ENCODE measurements at places on chromosomes 6 and 20. TPM values are rescaled to one million over a fixed set of nuclear protein-coding genes. Genes with fewer than 3 reads are reported as not detected.

The EEF1A2 gene
- total RNA-seq = 62.5 TPM

The TMEM14B gene
- 423 TPM for total RNA-seq

The ZBTB12 gene
- total RNA-seq = 0.67 TPM

The DDO gene
- 0.89 TPM for total RNA-seq

The STK35 gene
- total RNA-seq = 7.6 TPM

The EBF4 gene
- not detected for total RNA-seq

The LZTS3 gene
- total RNA-seq = not detected

DNA sequence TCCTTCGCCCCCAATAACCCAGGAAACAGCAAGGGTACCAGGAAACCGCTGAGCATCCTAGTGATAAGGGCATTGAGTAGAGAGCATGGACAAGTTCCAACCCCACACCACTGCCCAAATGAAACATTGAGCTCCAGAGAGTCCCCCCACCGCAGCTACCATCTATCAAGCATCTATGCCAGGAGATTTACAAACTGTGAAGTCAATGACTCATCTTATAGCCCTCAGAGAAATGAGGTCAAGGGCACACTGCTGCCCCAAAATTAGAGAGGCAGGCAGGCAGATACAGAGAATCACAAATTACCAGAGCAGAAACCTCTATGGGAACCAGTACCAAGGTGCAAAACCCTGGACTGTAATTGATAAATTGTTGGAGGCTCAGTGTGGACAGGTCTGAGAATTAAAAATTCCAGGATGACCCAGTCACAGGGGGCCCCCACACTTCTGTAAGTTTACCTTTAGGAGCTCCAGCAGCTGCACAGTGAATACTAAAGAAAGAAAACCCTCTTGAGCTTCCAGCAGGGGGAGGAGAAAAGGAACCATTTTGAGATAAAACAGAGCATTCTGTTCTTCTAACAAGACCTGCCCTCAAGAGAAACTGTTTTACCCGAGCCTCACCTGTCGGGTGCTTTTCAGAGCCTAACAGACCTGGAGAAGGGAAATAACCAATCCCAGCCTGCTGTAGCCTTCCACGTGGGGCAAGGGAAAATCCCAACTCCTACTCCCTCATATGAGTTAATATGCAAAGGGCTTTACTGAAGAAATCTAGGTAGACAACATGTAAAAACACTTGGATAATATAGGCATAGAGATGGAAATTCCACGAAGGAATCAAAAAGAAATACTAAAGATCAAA, 118.0 kb upstream of the ARID1B start:
- DNase-seq = peak; percentile 39

DNA sequence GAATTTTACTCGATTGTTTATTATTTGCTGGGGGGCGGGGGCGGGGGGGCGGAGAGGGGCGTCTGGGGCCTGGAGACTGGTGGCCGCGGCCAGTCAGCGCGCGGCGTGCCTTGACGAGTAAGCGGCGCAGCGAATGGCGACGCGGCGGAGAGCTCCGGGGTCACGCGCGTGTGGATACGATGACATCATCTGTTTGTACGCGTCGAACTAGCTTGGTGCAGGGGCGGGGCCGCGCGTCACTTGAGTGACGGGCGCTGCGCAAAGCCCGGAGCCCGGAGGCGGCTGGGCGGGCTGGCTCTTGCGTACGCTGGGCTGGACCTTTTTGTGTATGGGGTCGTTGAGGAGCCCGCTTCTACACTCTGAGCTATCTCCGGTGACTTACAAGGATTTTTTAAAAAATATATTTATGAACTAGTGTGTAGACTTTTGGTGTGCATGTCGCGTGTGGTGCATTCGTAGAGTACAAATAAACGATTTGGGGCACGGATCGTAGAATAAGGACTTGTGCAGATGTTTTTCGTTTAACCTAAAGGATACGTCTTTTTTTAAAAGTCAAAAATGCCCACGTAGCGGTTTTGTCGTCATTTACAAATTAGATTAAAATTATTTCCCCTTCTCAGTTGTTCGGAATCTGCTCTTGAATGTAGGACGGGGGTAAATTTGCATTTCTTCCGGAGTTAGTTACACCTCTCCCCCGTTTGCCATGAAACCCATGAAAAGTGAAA, 2.2 kb upstream of the FOXO3 start:
- DNase-seq = peak; percentile 98

GRCh38 chr20:37414224-37415035, 68.5 kb downstream of the SRC start:
- no peak for DNase-seq

- peak; percentile 13 for DNase-seq
These were observed 107.8 kb upstream of the SHLD1 start for GRCh38 chr20:5642155-5642981.

DNA sequence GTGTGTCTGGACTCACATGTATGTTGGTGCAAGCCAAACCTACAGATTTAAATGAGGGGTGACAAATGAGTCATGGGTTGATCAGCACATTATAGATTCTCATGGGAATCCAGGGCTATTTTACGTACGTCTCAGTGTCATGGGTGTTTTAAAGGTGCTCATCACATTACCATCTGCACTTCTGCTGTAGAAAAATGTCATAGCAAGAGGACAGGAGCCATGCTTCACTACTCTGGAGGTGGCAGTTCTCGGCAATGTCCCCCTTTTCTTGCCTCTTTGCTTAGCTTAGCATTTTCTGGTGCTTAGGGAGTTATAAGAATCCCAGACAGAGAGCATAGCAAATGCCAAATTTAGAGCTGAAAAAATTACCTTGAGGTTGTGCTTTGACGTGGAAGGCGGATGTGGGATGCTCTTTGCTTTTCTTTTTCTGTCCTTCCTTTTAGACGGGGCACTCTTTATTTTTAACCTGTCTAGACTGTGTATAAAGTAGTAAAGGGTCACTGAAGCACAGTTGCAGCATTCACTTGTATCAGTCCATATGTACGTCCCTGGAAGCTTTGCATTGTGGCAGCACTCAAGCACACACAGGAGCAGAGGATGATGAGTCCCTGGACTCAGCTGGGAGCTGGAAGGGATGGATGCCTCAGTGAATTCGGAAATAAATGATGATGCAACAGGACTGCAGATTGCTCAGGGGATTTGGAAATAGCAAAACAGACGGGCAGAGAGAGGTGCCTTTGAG, 139.7 kb downstream of the SYNDIG1 start:
- no peak for DNase-seq

DNA sequence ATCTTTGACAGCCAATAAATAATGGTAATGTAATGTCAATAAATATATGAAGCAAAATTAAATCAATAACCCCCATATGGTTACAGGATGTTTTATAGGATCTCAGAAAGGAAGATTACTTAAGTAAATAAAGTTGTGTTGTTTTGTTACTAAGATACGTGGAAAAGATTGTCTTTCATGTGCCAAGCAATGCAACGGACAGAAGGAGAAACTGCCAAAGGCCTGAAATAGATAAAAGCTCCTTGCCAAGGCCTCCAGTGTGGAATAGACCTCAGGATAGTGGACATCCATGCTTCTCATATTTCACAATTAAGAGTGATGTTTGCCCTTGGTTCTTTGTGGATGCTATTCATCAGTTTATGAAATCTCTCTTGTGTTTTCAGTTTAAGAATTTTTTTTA, 16.4 kb upstream of the FNDC1 start:
- DNase-seq = no peak

GRCh38 chr20:43320536-43320935, 130.8 kb upstream of the PTPRT start:
- no peak for DNase-seq

DNA sequence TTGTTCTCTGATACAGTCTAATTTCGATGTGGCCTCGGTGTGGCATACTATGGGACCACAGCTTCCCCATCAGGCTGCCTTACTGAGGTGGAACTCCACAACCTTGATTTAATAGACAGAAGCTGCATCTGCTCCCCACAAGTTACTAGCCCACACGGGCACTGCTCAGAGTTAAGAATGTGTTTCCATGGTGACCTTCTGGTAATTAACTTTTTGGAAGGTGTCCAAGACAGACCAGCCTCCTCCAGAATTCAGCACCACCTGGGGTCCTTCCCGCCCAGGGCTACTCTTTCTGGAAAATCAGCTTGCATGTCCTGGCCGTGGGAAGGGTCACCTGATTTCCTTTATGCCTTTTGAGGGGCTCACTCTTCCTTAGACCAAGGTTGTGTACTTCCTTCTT, 48.7 kb upstream of the CDH4 start:
- no peak for DNase-seq

- DNase-seq = no peak
These were observed 344.3 kb upstream of the ID4 start for GRCh38 chr6:19492636-19493405.

- no peak for DNase-seq
These were observed 142.8 kb downstream of the COL21A1 start for GRCh38 chr6:56104591-56104990.

- no peak for DNase-seq
These were observed 73.1 kb downstream of the AGPAT4 start for GRCh38 chr6:161200610-161201370.
